ENCODE measurements at places on chromosomes 5 and 9. TPM values are rescaled to one million over a fixed set of nuclear protein-coding genes. Genes with fewer than 3 reads are reported as not detected.

GRCh38 chr9:89873801-89874200 lies 269.0 kb downstream of the GADD45G start:
- H3K36me3 ChIP-seq = no peaks in the 10 kb centered on the region
- DNase-seq = no peak
- no peak overlapping the region for H3K27ac ChIP-seq

DNA sequence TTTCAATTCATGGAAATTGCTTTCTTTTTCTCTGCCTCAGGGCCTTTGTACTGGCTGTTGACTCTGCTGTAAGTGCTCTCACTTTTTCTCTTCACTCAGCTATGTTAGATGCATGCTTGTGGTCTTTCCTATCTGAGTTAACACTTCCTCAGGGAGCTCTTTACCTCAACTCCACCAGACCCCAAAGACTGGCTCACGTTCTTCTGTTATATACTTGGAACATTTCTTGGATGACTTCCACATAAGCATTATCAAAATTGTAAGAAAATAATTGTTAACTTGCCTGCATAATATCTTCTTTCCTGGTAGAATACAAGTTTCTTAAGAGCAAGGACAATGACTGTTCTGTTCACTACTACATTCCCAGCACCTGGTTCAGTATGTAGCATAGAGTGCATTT lies 455.9 kb downstream of the EBF1 start:
- H3K27me3 ChIP-seq = no peaks in the 10 kb centered on the region
- H3K4me1 ChIP-seq = no peaks in the 10 kb centered on the region
- no peaks in the 10 kb centered on the region for H3K36me3 ChIP-seq
- no peak overlapping the region for H3K27ac ChIP-seq

GRCh38 chr9:107336718-107337360 lies 53.8 kb downstream of the RAD23B start:
- no peak overlapping the region for H3K4me3 ChIP-seq
- H3K27me3 ChIP-seq = no peaks in the 10 kb centered on the region
- H3K4me1 ChIP-seq = peaks cover 6% of the 10 kb centered on the region
- peaks cover 36% of the 10 kb centered on the region for H3K36me3 ChIP-seq
- DNase-seq = no peak
- H3K27ac ChIP-seq = peak overlapping the region; percentile 46

DNA sequence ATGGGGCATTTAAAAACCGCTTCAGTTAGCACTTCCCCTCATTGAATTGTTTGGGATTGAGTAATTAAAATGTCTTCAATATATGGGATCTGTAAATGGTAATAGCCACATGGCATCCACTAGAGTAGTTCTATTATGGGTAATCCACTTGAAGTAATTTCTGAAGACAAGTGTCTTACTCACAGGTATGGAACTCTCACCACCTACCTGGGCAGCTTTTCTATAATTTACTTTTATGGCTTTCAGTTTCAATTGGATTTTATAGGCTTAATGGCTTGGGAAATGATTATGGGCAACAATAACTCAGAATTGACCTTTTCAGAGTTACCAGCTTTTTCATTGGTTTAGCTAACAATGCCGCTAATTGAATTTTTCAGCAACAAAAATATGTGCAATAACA lies 597.9 kb downstream of the PTPRD start:
- H3K27me3 ChIP-seq = no peaks in the 10 kb centered on the region
- H3K36me3 ChIP-seq = no peaks in the 10 kb centered on the region
- DNase-seq = no peak
- no peak overlapping the region for H3K4me3 ChIP-seq
- no peak overlapping the region for H3K27ac ChIP-seq
- no peaks in the 10 kb centered on the region for H3K4me1 ChIP-seq

DNA sequence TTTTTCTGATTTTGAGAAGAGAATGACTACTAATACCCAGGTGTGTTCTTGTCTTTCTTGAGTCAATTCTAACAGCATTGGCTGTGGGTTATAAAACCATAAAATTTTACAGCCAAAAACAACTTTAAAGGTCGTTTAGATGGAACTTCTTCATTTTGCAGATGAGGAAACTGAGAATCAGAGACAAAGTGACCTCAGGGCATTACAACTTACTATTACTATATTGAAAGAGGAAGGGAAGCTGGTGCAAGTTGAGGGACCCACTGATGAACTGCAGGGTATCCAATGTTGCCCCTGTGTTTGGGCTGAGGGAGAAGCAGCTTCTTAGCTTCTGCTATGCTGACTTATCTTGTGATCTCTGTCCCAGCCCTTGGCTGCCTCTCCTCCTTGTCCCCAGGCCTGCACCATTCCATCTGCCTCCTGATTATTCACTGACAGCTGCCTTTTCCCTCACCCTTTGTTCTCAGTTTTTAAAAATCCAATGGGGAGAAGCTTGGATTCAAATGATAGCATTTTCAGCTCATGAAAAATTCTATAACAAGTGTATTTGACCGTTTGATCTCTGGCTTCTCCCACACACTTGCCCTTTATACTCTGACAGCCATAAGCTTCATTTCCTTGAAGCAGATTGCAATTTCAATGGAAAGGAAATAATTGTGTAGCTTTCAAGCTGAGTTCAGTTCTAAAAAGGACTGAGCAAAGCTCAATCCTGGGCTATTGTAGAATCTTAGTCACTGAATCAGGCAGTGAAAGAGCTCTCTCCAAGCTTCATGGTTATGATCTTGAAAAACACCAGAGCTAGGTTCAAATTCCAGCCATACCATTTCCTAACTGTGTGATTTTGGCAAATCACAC lies 68.5 kb downstream of the TMC1 start:
- H3K4me3 ChIP-seq = no peak overlapping the region
- no peaks in the 10 kb centered on the region for H3K36me3 ChIP-seq
- H3K27ac ChIP-seq = no peak overlapping the region
- DNase-seq = no peak

GRCh38 chr9:95770653-95771131 lies 104.8 kb upstream of the ERCC6L2 start:
- H3K27me3 ChIP-seq = peaks cover 48% of the 10 kb centered on the region
- no peak for DNase-seq
- H3K36me3 ChIP-seq = no peaks in the 10 kb centered on the region
- H3K4me1 ChIP-seq = peaks cover 20% of the 10 kb centered on the region
- H3K27ac ChIP-seq = no peak overlapping the region
- H3K4me3 ChIP-seq = no peak overlapping the region

GRCh38 chr5:135018457-135018856 lies 15.6 kb downstream of the PITX1 start:
- H3K4me1 ChIP-seq = no peaks in the 10 kb centered on the region
- no peaks in the 10 kb centered on the region for H3K36me3 ChIP-seq
- H3K27me3 ChIP-seq = peaks cover 9% of the 10 kb centered on the region
- no peak for DNase-seq
- no peak overlapping the region for H3K4me3 ChIP-seq

DNA sequence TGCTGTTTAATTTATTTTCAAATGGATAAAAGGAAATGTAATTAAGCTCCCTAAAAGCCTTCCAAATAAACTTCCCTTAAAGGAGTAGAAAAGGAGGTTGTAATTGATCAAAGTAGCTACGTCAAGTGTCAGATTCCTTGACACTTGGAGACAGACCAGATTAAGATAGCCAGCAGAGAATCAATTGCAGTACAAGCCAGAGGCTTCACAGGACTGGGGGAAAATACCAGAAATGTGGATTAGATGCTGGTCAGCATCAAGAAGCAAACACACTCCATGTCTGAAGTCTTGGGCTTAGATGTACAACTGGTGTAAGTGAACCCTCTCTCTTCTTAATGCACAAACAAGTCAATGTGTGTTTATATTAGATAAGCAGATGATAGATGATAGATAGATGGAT lies 184.9 kb upstream of the TAS2R1 start:
- no peaks in the 10 kb centered on the region for H3K36me3 ChIP-seq
- H3K4me3 ChIP-seq = no peak overlapping the region
- H3K27me3 ChIP-seq = no peaks in the 10 kb centered on the region
- no peaks in the 10 kb centered on the region for H3K4me1 ChIP-seq

DNA sequence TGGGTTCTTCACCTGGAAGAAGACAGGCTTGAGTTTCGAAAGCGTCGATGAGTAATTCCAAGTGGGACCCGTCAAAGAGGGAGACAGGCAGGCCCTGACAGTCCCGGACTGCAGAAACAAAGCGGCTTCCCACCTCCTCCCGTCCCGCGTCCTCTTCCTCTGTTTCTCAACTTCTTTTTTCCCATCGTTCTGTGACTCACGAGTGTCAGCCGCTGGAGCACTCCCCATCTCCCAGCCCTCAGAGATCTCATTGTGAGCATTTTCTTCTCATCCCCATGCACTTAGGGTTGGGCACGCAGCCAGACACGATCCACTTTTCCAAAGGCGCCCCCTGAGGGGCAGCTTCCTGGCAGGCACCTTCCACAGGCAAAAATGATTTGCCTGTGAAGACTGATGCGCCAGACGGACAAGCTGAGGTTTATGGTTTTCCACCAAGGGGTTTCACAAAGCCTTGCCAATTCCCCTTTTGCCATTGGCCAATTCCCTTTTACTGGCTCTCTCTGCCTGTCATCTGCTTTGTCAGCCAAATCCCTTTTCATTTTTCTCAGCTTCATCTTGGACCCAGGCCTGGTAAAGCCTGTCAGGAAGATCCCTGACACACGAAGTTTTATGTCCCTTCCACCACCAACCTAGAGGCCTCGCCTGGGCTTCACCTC lies 86.5 kb upstream of the ANKRD55 start:
- H3K4me3 ChIP-seq = no peak overlapping the region
- H3K4me1 ChIP-seq = peaks cover 24% of the 10 kb centered on the region
- no peak for DNase-seq
- no peaks in the 10 kb centered on the region for H3K36me3 ChIP-seq
- H3K27me3 ChIP-seq = no peaks in the 10 kb centered on the region

DNA sequence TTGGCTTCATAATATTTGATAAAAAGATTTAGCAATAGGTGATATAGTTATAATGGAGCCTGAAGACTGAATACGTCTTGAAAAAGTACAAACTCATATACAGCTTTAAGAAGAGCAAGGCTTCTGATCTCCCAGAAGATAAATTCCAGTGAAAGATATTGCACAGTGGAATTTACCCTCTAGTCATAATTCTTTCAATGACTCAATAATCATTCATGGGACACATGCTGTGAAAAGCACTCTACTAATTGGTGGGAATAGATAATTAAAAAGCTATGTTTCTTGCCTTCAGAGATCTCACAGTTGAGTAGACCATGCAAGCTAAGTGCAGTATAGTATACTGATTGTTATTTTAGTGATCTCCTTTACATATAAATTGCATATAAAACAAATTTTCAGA lies 538.6 kb upstream of the CYLC2 start:
- no peak for DNase-seq
- no peaks in the 10 kb centered on the region for H3K4me1 ChIP-seq
- H3K36me3 ChIP-seq = no peaks in the 10 kb centered on the region
- H3K4me3 ChIP-seq = no peak overlapping the region
- H3K27me3 ChIP-seq = no peaks in the 10 kb centered on the region
- H3K27ac ChIP-seq = no peak overlapping the region

- no peaks in the 10 kb centered on the region for H3K36me3 ChIP-seq
- peaks cover 7% of the 10 kb centered on the region for H3K27me3 ChIP-seq
- H3K4me1 ChIP-seq = no peaks in the 10 kb centered on the region
- DNase-seq = no peak
Measured at GRCh38 chr9:32665101-32665500, 29.6 kb upstream of the TAF1L start.

GRCh38 chr9:1173211-1173610 lies 123.1 kb downstream of the DMRT2 start:
- H3K27me3 ChIP-seq = no peaks in the 10 kb centered on the region
- no peaks in the 10 kb centered on the region for H3K4me1 ChIP-seq
- H3K36me3 ChIP-seq = no peaks in the 10 kb centered on the region
- no peak overlapping the region for H3K4me3 ChIP-seq
- DNase-seq = no peak

DNA sequence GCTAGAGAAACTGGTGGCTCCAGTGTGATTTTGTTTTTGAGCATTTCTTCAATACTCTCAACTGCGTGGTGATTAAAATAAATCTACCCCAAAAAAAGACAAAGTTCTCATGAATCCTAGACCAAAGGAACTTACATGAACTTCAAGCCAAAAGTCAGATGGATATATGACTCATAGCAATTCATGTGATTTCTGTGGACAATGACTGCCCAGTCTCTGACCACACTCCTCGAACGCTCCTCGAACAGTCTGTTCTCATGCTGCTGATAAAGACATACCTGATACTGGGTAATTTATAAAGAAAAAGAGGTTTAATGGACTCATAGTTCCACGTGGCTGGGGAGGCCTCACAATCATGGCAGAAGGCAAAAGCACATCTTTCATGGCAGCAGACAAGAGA lies 46.4 kb upstream of the CEP78 start:
- no peaks in the 10 kb centered on the region for H3K4me1 ChIP-seq
- no peak for DNase-seq
- no peak overlapping the region for H3K27ac ChIP-seq
- no peaks in the 10 kb centered on the region for H3K36me3 ChIP-seq
- H3K4me3 ChIP-seq = no peak overlapping the region

- H3K36me3 ChIP-seq = peaks cover 4% of the 10 kb centered on the region
- peak overlapping the region; percentile 84 for H3K27ac ChIP-seq
- H3K4me1 ChIP-seq = peaks cover 65% of the 10 kb centered on the region
Measured at GRCh38 chr5:181163487-181164075, 16.2 kb downstream of the OR2V2 start.

- DNase-seq = no peak
- no peaks in the 10 kb centered on the region for H3K4me1 ChIP-seq
- no peaks in the 10 kb centered on the region for H3K36me3 ChIP-seq
- H3K27ac ChIP-seq = no peak overlapping the region
- peaks cover 4% of the 10 kb centered on the region for H3K27me3 ChIP-seq
Measured at GRCh38 chr9:2967766-2968165, 123.9 kb upstream of the PUM3 start.

DNA sequence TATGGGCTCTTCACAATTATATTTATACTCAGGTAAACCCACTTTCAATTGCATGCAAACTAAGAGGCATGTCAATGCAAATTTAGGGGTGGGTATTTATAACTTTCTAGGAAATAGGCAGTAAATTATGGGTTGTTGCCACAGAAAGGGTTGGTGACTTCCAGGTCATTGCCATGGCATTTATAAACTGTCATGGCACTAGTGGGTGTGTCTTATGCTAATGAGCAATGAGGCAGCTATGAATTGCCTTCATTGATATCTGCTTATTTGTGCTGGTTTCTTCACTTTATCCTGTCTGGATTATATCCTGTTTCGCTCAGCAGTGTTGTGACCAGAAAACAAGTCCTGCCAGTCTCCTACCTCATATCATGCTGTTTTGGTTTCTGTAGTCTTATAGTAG lies 597.3 kb upstream of the DAB2 start:
- peaks cover 5% of the 10 kb centered on the region for H3K27me3 ChIP-seq
- no peaks in the 10 kb centered on the region for H3K4me1 ChIP-seq
- H3K4me3 ChIP-seq = no peak overlapping the region

Gene CDKN2A
- total RNA-seq = 39.7 TPM

Gene ENHO
- total RNA-seq = not detected

Gene CSF2
- total RNA-seq = 0.61 TPM

Gene FCHO2
- 0.47 TPM for total RNA-seq

Gene GFPT2
- not detected for total RNA-seq

Gene CLIC3
- total RNA-seq = 3.6 TPM

Gene SH3PXD2B
- 0.23 TPM for total RNA-seq

Gene BNC2
- total RNA-seq = not detected

Gene SPINK6
- total RNA-seq = not detected

Gene SLC45A2
- total RNA-seq = not detected

Gene ECSCR
- not detected for total RNA-seq

Gene FAXDC2
- not detected for total RNA-seq

Gene LCN9
- total RNA-seq = not detected
